ENCODE measurements at places on chromosomes 5 and 9.

DNA sequence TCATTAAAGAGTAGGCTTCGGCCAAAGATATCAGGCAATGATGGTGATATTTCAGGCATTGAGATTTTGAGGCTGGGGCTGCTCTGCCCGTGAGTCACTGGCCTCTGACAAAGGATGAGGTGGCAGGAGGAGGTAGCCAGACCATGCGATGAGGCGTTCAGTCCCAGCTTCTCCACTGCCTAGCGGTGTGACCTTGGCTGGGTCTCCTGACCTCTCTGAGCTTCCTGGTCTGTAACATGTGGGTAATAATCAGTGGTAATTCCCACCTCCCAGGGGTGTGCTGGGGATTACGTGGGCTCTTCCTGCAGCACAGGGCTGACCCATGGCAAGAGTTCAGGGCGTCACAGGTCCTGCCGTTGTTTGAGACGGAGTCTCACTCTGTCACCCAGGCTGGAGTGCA lies 73.2 kb upstream of the RAPGEF1 start:
- no peak for DNase-seq

GRCh38 chr9:112914524-112914923 lies 23.8 kb upstream of the SLC46A2 start:
- DNase-seq = no peak

GRCh38 chr9:29241320-29241719 lies 1668.0 kb upstream of the C9orf72 start:
- DNase-seq = no peak

GRCh38 chr9:37656936-37657335 lies 6.2 kb downstream of the FRMPD1 start:
- DNase-seq = no peak

DNA sequence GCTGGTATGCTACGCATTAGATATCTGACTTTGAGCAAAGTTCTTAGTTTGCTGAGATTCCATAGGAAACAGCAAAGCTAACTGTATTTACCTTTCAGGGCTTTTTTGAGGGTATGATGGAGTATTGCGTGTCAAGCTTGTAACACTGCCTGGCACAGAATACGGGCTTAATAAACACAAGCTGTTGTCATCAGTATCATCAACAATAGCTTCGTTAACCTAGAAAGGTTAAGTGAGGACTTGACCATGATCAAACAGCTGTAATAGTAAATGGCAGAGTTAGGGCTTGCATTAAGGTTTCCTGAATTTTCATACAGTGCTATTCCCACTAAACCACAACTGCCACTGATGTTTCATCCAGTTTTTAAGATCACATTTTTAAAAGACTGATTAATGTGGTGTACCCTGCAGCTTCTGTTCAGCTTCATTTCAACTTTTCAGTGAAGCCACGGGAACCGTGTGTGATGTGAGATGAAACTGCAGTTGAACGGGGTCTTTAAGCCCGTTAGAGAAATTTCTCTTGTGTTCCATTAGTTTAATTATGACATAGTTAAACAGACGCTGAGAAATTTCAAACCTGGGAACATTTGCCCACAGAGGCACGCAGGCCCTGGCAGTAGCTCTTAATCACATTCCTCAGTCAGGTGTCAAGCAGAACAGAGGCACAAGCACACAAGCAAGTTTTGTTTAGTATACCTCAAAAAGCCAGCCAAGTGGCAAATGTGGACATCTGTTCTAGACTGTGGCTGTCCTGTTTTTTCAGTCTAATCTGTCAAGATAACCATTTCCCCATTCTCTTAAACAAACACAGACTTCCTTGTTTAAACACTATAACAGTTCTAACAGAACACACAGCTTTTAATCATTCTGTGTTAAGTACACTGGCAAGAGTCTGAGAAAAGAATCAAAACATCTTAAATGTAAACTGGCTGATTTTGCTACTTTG lies 147.1 kb downstream of the ZNF608 start:
- DNase-seq = no peak

DNA sequence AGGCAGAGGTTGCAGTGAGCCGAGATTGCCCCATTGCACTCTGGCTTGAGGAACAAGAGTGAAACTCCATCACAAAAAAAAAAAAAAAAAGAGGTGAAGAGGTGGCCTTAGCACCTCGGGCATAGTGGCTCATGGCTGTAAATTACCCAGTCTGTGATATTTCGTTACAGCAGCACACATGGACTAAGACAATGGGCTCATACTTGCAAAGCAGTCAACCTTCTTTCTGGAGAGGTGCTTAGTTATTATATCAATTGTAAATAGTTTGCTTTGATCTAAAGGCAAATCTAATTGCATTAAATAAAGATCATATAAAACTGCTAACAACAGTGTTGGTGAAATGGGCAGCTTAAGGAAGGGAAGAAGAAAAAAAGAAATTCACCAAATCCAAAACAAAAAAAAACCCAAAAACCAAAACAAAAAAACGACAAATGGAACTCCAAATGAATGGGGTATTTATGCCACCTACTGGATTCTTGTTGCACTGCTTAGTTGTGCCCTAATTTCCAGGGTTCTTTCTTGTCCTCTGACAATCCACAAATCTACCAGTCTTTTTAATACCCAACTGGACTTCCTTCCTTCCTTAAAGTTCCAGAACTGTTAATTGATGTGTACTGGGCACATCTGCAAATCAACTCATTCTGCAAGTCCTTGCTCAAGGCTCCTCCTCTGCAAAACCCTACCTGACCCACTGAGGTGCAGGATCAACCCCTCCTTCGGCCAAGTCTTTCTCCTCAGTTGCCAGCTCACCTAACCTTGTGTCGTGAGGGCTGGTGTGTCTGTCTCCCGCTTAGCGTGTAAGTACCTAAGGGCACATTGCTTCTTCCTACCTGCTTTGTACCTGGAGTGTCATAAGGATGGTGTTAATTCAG lies 35.0 kb upstream of the DMRT1 start:
- no peak for DNase-seq

DNA sequence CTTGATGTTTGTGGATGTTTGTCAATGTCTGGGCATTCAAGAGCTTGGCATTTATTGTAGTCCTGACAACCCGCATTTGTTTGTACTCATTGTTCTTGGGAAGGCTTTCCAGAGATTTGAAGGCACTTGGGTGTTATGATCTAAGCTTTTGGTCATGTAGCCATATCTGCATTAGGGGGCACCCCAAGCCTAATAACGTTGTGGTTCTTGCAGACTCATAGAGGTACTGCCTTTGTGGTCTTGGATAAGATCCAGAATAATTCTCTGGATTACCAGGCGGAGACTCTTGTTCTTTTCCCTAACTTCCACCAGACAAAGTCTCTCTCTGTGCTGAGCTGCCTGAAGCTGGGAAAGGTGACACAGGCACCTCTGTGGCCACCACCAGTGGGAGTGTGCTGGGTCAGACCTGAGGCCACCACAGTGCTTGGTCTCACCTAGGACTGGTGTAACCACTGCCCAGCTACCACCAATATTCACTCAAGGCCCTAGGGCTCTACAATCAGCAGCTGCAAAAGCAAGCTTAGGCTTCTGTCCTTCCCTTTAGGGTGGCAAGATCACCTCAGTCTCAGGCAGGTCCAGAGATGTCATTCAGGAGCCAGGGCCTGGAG lies 144.4 kb upstream of the TAS2R1 start:
- DNase-seq = no peak

- DNase-seq = no peak
Measured at GRCh38 chr5:14594378-14595074, 12.9 kb downstream of the OTULINL start.

DNA sequence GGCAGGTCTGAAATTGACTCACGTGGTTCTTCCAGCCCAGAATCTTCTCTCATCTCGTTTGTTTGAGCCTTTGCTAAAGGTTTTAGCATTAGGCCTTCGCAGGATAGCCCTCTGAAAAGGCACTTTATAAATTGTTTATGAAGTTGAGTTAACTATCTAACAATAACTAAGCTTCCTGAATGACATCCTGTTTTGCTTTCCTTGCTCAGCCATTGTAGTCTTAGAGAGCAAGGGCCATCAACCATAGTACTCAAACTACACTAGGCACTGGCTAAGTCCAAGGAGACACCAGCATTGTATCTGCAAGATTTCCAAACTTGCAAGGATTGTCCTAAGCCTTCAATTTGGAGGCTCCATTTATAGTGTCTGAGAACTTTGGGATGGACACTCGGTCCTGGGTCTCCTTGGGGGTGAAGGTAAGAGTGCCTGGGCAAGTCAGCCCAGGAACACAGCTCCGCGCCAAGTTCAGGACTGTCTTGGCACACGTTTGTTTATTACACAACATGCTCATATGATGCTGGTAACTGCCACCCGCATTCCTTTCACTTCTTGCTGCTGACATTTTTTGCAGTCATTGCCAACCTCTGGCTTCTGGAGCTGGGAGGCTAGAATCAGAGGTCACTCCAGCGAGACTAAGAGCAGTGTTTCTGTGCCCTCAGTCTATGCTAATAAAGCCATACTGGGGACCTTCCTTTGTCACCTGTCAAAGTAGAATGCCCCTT lies 151.1 kb downstream of the ESM1 start:
- DNase-seq = no peak

DNA sequence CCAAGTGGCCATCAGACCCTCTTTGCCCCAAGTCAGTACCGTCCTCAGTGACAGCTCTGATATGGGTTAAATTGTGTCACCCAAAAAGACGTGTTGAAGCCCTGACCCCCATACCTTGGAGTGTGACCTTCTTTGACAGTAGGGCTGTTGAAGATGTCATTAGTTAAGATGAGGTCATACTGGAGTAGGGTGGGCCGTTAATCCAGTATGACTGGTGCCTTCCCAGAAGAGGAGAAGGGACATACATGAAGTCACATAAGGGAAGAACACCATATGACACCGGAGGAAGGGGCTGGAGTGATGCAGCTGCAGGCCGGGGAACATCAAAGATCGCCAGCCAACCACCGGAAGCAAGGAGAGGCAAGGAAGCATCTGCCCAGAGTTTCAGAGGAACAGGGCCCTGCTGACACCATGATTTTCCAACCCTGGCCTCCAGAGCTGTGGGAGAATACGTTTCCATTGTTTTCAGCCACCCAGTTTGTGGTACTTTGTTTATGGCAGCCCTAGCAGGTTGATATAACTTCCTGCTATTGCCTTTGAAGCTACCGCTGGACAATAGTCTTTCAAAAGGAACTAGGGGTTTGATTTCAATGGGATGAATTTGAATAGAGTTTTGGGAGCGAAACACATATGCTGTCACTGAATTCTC lies 36.4 kb upstream of the CPEB4 start:
- no peak for DNase-seq

All from activated naive CD8-positive, alpha-beta T cell treated with anti-CD3 and anti-CD28 coated beads, Interleukin-2, amount 10 ng/mL, durations not matched to agents 7 days and 5 days (primary cell).